ENCODE measurements at places on chromosomes 11 and 22.

- DNase-seq = no peak
Measured at GRCh38 chr11:124199702-124200101, 16.6 kb downstream of the OR10D3 start.

- DNase-seq = no peak
Measured at GRCh38 chr22:40001106-40001505, 6.4 kb downstream of the FAM83F start.

GRCh38 chr22:27336151-27337090, 465.1 kb downstream of the MN1 start:
- no peak for DNase-seq

- no peak for DNase-seq
Measured at GRCh38 chr11:118912742-118913410, 12.8 kb downstream of the BCL9L start.

- DNase-seq = no peak
Measured at GRCh38 chr22:48402591-48403031, 1425.1 kb downstream of the BRD1 start.

- no peak for DNase-seq
Measured at GRCh38 chr11:34605481-34606325, 15.2 kb upstream of the EHF start.

DNA sequence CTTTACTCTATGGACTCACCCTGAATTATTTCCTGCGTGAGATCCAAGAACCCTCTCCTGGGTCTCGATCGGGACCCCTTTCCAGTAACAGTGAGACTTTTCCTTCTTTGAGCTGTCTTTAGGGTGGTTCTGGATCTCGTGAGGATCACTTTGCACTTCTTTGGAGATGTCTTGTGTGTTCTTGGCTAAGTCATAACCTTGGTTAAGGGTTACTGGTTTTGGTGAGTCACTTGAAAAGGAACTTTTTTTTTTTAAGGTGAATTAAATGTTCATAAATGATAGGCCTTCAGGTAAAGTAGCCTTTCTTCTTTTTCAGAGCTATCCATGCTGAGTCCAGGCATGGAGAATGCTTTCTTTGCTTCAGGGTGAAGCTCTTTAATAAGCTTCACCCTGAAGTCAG, 19.4 kb upstream of the GSTP1 start:
- no peak for DNase-seq

- DNase-seq = peak; percentile 17
Measured at GRCh38 chr22:46542011-46542985, 4.9 kb upstream of the CELSR1 start.

Data from DMS79 treated with DMSO at 0.1 percent for 48 hours (cell line).